ENCODE measurements at places on chromosomes 3 and 15. TPM values are rescaled to one million over a fixed set of nuclear protein-coding genes. Genes with fewer than 3 reads are reported as not detected.

The ADGRG7 gene
- not detected for total RNA-seq

The SI gene
- total RNA-seq, result not detected

The PLSCR5 gene
- not detected for total RNA-seq

The APH1B gene
- 19.5 TPM for total RNA-seq

The FAM227B gene
- total RNA-seq, result 5.7 TPM

The AGBL1 gene
- not detected for total RNA-seq

The MYO1E gene
- 256 TPM for total RNA-seq

The ROBO1 gene
- 20.9 TPM for total RNA-seq

The ACP3 gene
- total RNA-seq, result not detected

The TM4SF18 gene
- 156 TPM for total RNA-seq

The SETMAR gene
- 16.1 TPM for total RNA-seq

The ASB14 gene
- not detected for total RNA-seq

The PDHB gene
- total RNA-seq, result 73.8 TPM

The MORC1 gene
- not detected for total RNA-seq

The TRAT1 gene
- total RNA-seq, result not detected

The VWA5B2 gene
- total RNA-seq, result not detected

The STXBP5L gene
- not detected for total RNA-seq

The TYRO3 gene
- total RNA-seq, result 10.4 TPM

The TMA7 gene
- 317 TPM for total RNA-seq

The CCDC39 gene
- total RNA-seq, result 0.14 TPM

The KLHL40 gene
- under 0.01 TPM for total RNA-seq

The GOLGA8N gene
- total RNA-seq, result 3.0 TPM

The RASL12 gene
- total RNA-seq, result not detected

The SLC35A5 gene
- total RNA-seq, result 67.6 TPM

The ZNF592 gene
- total RNA-seq, result 13.3 TPM

The IL5RA gene
- not detected for total RNA-seq

The PRTG gene
- 4.4 TPM for total RNA-seq

The FOXB1 gene
- not detected for total RNA-seq

The AP3B2 gene
- not detected for total RNA-seq

The CKMT1B gene
- not detected for total RNA-seq

The PCOLCE2 gene
- 1.3 TPM for total RNA-seq

The ALAS1 gene
- total RNA-seq, result 71.7 TPM

The TMEM158 gene
- total RNA-seq, result 5.3 TPM

The SPINK8 gene
- total RNA-seq, result not detected

The SLCO2A1 gene
- total RNA-seq, result 2.2 TPM

The ERICH6 gene
- not detected for total RNA-seq

The CYFIP1 gene
- total RNA-seq, result 111 TPM

The GP9 gene
- total RNA-seq, result not detected

The CCR1 gene
- total RNA-seq, result not detected

The LDHAL6B gene
- not detected for total RNA-seq

The TEX264 gene
- total RNA-seq, result 24.2 TPM

The GOLGA6L26 gene
- not detected for total RNA-seq

The CHRNA5 gene
- total RNA-seq, result 19.1 TPM

The ACOX2 gene
- total RNA-seq, result 4.5 TPM

The CCR3 gene
- not detected for total RNA-seq

The TTC21A gene
- 3.9 TPM for total RNA-seq

The SKIL gene
- total RNA-seq, result 131 TPM
